ENCODE measurements at places on chromosomes 6 and 20.

- DNase-seq: no peak
These were observed 63.6 kb downstream of the SSR1 start for GRCh38 chr6:7249391-7249790.

GRCh38 chr6:116047173-116047933 lies 13.3 kb downstream of the FRK start:
- no peak for DNase-seq

GRCh38 chr6:156175971-156176421 lies 601.2 kb upstream of the ARID1B start:
- DNase-seq: no peak

GRCh38 chr6:25454136-25454535 lies 175.0 kb downstream of the CARMIL1 start:
- peak; percentile 17 for DNase-seq

- DNase-seq: no peak
These were observed 65.4 kb upstream of the SLC22A16 start for GRCh38 chr6:110541701-110542309.

DNA sequence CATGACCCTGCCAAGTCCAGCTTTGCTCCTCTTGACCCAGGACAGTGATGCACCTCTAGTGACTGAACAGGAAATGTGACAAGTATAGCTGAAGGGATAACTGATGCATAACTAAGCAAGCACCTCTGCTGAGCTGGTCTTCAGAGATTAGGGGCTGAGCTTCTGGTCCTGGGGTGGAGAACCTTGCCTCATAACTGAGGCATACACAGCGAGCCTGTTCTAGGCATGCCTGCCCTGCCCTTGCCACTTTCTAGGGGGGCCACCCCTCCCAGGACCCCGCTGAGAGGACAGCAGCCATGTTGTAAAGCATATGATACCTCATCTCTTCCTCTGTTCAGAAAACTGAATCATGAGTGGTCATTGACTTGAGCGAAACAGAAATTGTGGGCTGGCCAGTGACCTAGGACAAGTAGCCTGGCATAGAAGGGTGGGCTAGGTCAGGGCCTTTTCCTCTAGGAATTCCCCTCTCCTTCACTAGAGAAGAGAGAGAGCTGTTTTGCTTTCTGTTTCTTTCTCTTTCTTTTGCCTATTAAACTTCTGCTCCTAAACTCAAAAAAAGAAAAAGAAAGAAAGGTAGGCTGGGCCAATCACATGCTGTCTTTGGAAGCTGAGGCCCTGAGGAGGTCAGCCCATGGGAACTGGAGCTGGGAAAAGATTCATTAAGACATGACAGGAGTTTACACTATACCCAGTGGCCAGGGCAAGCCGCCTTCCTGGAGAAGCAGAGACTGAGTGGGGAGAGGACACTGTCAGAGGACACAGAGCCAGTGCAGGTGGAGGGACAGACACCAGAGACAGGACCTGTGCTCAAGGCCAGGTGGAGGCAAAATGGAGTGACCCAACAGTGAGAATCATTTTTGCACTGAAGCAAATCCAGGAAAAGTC lies 23.1 kb downstream of the ALDH5A1 start:
- DNase-seq: no peak

Data from fibroblast of pulmonary artery (primary cell).